ENCODE measurements at places on chromosomes 4 and X.

DNA sequence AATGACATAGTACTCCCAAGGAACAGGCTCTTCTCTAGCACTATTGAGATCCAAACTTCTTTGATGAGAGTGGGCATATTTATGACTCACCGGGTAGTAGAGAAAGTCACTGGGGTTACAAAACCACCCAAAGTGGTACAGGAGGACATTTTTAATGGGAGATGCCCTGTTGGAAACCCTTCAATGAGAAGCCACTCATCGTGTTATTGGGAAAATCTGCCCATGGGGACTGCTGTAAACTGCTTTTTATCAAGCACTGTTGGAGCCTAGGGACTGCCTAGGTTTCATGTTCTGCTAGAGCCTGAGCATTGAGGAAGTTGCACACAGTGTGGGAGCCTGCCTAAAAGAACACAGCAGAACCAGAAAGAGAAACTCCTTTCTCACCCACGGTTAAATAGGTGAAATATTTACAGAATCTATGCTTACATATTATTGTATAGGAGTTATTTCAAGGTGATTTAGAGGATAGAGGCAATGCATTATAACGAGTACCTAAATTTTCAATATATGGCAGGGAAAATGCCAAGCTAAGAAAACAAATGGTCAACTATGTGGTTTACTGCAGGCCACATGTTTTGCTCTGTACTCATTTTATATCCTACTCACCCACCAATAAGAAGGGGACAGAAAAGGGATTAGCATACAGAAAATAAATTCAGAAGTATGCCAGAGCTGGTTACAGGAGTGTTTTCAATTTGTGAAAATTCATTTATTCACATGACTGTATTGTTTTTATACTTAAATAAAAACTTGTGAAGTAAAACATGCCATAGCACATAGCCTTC lies 559.1 kb downstream of the FSTL5 start:
- no peak for DNase-seq

DNA sequence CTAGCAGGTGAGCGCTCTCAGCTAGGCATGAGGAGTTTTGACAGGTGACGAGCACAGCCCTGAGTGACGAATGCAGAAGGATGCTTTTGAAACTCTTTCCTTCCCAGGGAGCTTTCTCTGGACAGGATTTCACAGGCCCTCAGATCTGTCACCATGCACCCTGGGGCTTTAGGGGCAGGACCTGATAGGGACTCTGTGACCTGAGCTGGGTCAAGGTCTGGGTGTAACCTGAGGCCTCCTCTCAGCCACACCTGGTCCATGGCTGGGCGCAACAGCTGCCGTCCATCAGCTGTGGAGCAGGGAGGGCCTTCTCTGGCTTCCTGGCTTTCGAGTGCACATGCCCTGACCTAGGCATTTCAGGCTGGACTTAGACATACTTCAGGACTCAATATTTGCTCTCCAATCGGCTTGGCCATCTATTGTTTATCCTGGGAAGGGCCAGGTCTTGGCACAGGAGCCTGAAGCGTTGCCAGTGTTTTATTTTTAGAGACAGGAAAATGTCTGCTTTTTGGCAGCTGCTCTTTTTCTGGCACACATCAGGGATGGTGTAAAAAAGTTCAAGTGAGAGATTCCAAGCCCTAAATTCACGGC lies 56.4 kb downstream of the C4orf51 start:
- DNase-seq = no peak

DNA sequence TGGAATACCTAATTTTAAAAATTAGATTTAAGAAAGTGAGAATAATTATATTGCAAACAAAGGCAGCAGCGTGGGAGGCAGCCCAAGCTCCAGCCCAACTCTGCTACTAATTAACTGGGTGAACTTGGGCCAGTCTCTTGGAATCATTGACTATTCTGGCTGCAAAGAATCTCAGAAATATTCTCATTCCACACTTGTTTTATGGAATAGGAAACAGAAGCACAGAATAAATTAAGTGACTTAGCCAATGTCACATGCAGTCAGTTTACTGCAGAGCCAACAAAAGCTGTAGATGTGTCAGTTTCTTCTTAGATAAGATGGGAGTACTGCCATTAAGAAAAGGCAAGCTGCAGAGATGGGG lies 132.6 kb upstream of the FAM9B start:
- DNase-seq = no peak

- no peak for DNase-seq
Measured at GRCh38 chr4:136573460-136573859, 958.8 kb downstream of the PCDH18 start.

DNA sequence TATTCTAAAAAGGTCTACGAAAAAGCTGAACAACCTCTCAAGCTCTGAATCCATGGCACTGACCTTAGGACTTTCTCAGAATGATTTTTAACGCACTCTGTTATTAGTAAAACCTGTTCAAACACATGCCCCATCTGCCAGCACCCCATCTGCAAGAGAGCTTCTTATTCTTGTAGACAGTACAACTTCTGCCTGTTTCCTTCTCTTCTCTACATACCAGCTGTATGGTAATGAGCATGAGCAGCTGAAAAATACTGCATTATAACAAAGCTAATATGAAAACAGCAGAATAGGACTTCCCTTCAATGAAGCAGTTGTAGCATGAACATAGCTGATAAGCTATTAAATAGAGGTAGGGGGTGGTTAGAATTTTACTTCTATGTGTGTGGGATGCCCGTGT lies 167.9 kb downstream of the FBXW7 start:
- no peak for DNase-seq

GRCh38 chrX:68995386-68995779 lies 166.6 kb downstream of the EFNB1 start:
- no peak for DNase-seq

- no peak for DNase-seq
Measured at GRCh38 chrX:9279234-9279544, 185.7 kb upstream of the TBL1X start.

DNA sequence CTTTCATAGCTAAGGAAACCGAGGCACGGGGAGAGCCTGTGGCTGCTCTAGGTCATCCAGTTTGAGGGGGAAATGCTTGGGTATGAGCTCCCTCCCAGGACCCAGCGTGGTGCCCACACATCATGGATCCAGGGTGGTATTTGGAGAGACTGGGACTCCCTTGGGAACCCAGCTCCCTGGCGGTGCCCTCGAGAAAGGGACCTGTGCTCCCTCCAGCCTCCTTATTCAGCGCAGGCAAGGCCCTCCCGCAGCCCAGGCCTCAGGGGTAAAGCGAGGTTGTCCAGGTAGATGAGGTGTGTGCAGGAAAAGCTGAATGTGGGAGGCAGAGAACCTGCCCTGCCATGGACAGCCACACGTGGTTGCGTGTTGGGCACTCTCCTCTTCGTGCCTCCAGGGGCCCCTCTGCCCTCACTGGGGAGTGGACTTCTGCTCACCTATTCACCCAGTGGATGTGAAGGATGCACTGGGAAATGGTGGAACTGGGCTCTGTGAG lies 53.8 kb upstream of the GPR78 start:
- DNase-seq = no peak

DNA sequence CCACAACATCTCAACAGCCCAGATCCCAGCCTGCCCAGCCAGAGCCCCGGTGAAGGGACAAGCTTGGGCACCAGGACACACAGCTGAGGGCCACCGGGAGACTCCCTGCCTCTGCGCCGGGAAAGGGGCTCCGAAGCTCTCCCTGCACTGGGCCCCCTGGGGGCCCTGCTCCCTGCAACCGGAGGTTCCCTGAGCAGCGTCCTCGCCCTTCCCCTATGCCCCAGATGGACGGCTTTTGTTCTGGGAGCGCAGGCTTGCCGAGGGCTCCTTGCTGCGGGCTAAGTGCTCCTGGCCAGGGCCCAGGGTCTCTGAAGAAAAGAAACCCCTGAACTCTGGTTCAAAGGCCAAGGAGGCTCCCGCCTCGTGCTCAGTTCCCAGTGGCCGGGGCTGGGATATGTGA lies 899 bp upstream of the ZFP92 start:
- DNase-seq = no peak

DNA sequence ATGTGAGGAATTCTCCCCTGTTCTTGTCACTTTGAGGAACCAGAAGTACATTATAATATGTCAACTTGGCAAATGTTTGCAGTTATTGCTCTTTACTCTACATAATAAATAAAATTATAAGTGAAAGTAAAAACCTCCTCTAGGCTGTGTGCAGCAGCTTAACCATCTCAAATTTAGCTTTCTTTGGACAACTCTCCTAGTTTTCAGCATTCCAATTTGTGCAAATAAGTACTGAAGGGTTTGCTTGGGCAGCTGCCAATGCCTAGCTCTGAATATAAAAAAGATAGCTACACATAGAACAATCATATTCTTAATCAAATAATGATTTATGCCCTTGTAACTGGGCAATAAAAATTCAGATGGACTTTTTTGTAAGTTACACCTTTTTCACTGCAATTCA lies 82.5 kb downstream of the GASK1B start:
- no peak for DNase-seq

- DNase-seq = no peak
Measured at GRCh38 chrX:74009041-74009440, 294.9 kb upstream of the ZCCHC13 start.

- DNase-seq = no peak
Measured at GRCh38 chr4:147825451-147826287, 93.8 kb downstream of the ARHGAP10 start.

DNA sequence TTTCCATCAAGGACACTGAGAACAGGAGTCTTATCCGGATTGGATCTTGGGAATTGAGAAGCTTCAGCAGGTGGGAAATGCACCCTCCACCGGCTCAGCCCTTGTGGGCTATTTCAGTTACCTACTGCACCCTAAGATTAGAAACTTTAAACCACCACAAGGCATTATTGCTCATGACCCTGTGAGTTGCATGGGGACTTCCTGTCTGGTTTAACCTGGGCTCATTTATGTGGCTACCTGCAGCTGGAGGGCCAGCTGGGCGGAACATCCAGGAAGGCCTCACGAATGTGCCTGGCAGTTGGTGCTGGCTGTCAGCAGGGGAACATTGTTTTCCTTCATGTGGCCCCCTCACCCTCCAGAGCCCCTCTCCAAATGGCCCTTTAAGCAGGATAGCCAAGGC lies 164.1 kb downstream of the DEFB131A start:
- no peak for DNase-seq

- no peak for DNase-seq
Measured at GRCh38 chrX:36480441-36480990, 527.6 kb upstream of the FAM47C start.

DNA sequence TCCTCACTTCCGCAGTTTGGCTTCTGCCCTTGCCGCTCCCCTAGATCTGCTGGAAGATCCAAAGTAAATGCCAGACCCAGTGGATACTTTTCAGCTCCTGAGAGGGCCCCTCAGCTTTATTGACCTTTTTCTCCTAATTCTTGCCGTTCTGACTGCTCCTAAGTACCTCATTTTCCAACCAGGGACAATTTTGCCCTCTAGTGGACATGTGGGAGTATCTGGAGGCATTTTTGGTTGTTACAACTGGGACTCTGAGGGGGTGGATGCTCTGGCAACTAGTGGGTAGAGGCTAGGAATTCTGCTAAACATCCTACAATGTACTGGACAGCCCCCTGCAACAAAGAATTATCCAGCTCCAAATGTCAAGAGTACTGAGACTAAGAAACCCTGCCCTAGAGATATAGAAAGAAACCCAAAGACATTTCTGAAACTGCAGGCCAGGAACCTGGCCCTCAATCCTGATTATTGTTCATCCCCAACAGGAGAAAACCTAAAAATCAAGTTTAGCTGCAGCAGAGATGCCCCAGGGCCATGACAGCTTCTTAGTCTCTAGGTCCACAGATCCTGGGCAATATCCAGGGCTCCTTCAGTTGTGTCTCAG lies 3.4 kb downstream of the TEX13B start:
- no peak for DNase-seq

- DNase-seq = no peak
Measured at GRCh38 chr4:115315182-115315581, 201.8 kb upstream of the NDST4 start.

- no peak for DNase-seq
Measured at GRCh38 chr4:172986114-172986513, 182.5 kb upstream of the GALNT7 start.

DNA sequence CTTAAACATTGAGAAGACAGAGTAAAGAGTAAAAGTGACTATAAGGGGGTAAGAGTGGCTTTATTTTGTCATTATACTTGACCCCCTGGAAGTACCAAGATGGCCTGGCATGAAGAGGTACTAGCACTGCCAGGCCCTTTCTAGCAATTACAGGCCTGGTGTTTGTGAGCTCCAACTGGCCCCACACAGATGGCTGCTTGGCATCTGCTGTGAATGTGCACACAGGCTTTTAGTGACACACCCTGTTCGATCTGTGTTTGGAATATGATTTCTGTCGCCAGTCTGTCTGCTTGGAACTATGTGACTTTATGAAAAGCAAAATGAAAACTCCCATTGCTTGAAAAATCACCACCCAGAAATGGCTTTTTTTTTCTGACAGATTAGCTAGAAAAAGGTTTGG lies 123.3 kb downstream of the CLCN4 start:
- DNase-seq = no peak

- no peak for DNase-seq
Measured at GRCh38 chr4:165368114-165368513, 10.7 kb upstream of the CPE start.

GRCh38 chr4:182224192-182224850 lies 18.9 kb upstream of the TENM3 start:
- no peak for DNase-seq

DNA sequence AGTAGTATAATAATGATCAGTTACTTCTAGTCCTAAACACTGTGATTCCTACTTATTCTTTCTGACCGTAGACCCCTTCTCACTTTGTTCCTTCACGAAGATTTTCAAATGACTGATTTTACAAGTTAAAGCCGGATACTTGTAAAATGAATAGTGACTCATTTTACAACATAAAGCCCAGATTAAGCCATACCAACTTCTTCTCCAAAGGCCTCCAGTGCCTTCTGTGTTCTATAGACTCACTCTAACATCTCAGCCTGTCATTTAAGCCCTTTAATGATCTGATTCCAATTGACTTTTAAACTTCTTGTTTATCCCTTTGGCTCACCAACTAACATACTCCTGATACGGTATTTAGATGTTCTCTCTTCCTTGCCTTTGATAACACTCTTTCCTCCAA lies 480.0 kb upstream of the HS3ST1 start:
- DNase-seq = no peak

DNA sequence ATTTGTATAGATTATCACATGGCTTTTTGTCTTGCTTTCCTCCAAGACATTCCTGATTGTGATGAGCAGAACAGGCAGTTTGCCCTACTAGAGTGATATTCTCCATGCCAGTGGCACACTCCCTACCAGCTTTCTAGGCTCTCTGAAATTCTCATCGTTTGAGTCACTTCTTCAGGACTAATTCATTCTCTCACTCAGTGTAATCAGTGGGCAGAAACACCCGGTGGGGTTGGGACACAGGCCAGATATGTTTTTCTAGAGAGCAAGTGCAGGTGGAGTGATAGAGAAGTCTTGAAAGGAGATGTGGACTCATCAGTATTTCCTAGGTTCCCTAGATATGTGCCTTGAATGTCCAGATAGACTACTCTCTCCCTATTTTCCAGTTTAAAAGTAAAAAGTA lies 13.1 kb downstream of the RAB33A start:
- no peak for DNase-seq

GRCh38 chrX:13094828-13095341 lies 50.5 kb upstream of the FAM9C start:
- DNase-seq = no peak

GRCh38 chr4:74311696-74312313 lies 3.5 kb downstream of the EPGN start:
- no peak for DNase-seq
